ENCODE measurements at places on chromosomes 7 and 10.

- H3K27me3 ChIP-seq: no peaks in the 10 kb centered on the region
- no peak overlapping the region for H3K4me3 ChIP-seq
These were observed 79.5 kb downstream of the EZH2 start for GRCh38 chr7:148804343-148805235.

- H3K4me3 ChIP-seq: no peak overlapping the region
- H3K27me3 ChIP-seq: no peaks in the 10 kb centered on the region
- no peak for DNase-seq
- H3K4me1 ChIP-seq: no peaks in the 10 kb centered on the region
These were observed 68.5 kb downstream of the MICU1 start for GRCh38 chr10:72557362-72557761.

DNA sequence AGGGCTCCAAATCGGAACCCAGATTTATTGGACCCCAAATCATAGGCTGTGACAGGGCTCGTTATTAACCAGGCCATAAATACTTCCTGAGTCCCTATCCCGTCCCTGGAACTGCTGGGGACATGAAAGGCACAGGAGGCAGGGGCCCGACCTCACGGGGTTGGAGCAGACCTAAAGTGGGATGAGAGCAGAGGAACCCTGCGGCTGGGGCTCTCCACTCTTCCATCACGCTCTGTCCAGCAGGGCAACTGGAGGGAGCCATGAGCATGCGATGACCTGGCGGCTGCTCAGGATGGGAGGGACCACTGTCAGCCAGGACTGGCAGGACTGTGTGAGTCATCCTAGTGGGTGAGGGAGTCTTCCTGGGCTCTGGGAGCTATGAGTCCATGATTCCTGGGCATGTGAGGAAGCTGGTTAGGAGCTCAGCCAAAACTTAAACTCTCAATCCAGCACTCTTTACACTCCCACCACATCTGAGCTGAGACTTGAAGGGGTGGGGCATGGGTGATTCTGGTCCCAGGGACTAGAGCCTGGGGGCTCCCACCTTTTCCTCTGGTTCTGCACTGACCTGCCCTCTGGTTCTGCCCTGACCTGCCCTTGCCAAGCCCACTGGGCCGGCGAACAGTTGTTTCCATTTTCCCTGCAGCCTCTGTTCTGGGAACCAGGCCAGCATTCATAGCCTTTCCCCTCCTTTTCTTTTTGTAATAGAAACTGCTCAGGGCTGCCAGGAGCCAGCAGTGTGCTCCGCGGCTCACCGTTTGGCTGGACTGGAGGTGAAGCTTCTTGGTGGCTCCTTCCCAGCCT is 47.1 kb downstream of the SYPL1 start:
- H3K36me3 ChIP-seq: no peaks in the 10 kb centered on the region
- peak; percentile 79 for DNase-seq
- peak overlapping the region; percentile 90 for H3K27ac ChIP-seq
- H3K4me3 ChIP-seq: peak overlapping the region; percentile 14
- H3K4me1 ChIP-seq: peaks cover 32% of the 10 kb centered on the region

DNA sequence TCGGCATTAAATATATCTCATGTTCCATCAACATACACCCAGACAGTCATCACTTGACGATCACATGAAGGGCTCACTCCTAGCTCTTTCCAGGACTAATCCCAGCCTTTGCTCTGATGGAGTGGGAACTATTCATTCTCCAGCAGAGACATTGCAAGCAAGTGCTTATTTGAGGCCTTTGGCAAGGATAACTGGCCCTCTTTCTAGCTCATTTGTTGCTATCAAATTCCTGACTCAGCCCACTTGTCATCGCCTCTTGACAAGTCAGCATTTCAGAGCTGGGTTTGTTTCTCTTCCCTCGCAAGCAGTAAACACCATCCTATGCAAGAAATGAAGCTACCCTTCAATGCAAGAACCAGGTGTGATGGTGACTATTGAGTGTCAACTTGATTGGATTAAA is 1165.7 kb upstream of the AUTS2 start:
- H3K36me3 ChIP-seq: no peaks in the 10 kb centered on the region
- H3K27ac ChIP-seq: no peak overlapping the region
- no peak overlapping the region for H3K4me3 ChIP-seq
- DNase-seq: no peak

- H3K4me3 ChIP-seq: no peak overlapping the region
- H3K27me3 ChIP-seq: no peaks in the 10 kb centered on the region
- peaks cover 24% of the 10 kb centered on the region for H3K4me1 ChIP-seq
- DNase-seq: no peak
- H3K27ac ChIP-seq: peak overlapping the region; percentile 91
These were observed 41.6 kb upstream of the FAM20C start for GRCh38 chr7:150811-151221.

DNA sequence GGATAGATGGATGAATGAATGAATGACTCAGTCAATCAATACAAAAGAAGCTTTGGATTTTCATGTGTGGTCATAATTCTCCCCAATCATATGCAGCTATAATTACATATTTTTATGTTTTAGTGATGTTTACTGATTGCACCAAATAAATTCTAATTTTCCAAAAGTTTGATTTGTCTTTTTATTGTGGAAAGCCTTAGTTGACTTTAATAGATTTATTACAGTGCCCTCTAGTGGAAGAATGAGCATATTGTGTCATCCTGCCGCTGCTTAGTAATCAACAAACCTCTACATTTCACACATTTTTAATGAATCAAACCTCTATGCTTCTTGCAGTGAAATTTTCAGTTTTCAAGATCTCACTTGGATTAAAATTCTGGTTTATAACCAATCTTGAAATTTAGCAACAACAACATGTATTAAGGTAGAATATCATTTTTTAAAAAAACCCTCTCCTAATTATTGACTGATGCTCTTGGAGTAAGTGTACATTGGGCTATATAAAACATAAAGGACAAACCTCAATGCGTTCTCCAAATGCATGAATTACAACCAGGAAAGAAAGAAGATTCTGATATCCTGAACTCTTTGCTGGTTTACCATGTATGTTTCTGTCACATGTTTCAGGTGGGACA is 55.6 kb upstream of the PNLIP start:
- no peak overlapping the region for H3K27ac ChIP-seq
- H3K27me3 ChIP-seq: peaks cover 5% of the 10 kb centered on the region
- H3K4me3 ChIP-seq: no peak overlapping the region

DNA sequence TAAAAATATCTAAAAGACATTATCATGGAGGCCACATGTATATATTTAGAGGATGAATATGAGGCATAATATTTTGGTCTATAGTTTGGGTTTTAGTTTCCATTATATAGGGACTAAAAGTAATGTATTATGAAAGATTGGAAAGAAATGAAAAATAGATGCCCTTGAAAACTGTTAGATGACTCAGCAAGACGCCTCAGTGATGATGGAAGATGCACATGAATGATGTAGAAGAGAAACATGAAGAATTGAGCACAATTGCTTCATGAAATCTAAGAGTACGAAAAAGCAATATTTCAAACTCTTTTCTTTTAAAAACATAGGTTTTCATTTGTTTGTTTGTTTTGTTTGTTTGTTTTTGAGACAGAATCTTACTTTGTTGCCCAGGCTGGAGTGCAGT is 89.8 kb downstream of the ARL4A start:
- no peak overlapping the region for H3K27ac ChIP-seq
- H3K36me3 ChIP-seq: no peaks in the 10 kb centered on the region
- no peaks in the 10 kb centered on the region for H3K27me3 ChIP-seq
- H3K4me1 ChIP-seq: no peaks in the 10 kb centered on the region
- no peak overlapping the region for H3K4me3 ChIP-seq

DNA sequence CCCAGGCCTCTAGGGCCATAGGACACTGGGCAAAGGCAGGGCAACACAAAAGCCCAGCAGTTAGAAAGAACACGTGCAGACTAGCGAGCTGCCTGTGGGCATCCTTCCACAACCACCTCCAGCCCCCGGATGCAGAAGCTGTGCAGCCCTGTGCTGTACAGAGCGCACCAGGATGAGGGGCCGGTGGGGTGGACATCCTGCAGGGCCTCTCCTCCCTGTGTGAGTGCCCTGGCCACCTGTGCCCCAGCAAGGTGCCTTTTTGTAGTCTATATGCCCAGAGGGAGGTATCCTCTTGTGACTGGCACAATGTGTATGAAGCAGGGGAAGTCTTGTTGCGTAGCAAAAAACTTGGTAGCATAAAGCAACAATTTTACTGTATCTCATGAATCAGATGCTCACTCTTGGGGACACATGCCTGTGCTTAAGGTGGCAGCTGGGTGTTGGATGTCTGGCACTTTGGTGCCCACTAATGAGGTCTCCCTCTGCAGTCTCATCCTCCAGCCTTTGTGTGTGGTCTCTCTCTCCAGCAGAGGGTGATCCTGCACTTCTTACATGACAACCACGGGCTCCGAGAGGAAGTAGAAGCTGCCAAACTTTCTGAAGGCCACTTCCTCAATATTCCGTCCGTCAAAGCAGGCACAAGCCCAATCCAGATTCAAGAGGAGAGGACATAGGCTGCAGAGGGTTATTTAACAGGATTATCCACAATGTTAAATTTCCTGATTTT is 8.7 kb downstream of the NCAPG2 start:
- no peak overlapping the region for H3K4me3 ChIP-seq
- peak; percentile 74 for DNase-seq
- no peaks in the 10 kb centered on the region for H3K27me3 ChIP-seq
- no peaks in the 10 kb centered on the region for H3K4me1 ChIP-seq
- no peak overlapping the region for H3K27ac ChIP-seq
- no peaks in the 10 kb centered on the region for H3K36me3 ChIP-seq

- H3K27me3 ChIP-seq: no peaks in the 10 kb centered on the region
- H3K4me3 ChIP-seq: no peak overlapping the region
- H3K36me3 ChIP-seq: no peaks in the 10 kb centered on the region
- DNase-seq: no peak
- H3K4me1 ChIP-seq: peaks cover 73% of the 10 kb centered on the region
- peak overlapping the region; percentile 90 for H3K27ac ChIP-seq
These were observed 18.8 kb downstream of the SORBS1 start for GRCh38 chr10:95542330-95542729.

DNA sequence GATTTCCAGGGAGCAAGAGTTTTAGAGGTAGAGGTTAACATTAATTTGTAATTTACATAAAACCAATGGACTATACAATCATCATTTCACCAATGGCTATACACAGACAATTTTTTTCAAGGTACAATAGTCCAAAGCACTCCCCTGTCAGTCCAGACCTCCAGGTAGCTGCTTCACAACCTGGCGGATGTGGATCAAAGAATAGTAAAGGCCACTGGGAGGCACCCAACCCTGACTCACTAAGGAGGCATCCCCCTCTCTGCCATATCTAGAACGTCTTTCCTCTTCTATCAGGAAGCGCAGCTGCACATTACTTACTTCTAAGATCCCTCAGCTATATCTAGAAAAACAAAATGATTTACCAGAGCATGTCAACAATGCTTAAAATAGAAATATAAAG is 217.7 kb upstream of the AOAH start:
- no peak overlapping the region for H3K27ac ChIP-seq
- no peaks in the 10 kb centered on the region for H3K36me3 ChIP-seq
- DNase-seq: no peak
- peaks cover 5% of the 10 kb centered on the region for H3K4me1 ChIP-seq
- H3K4me3 ChIP-seq: no peak overlapping the region

- peaks cover 37% of the 10 kb centered on the region for H3K4me1 ChIP-seq
- peak overlapping the region; percentile 99 for H3K27ac ChIP-seq
- peak overlapping the region; percentile 80 for H3K4me3 ChIP-seq
- H3K27me3 ChIP-seq: no peaks in the 10 kb centered on the region
- no peaks in the 10 kb centered on the region for H3K36me3 ChIP-seq
These were observed 1.6 kb downstream of the SEPHS1 start for GRCh38 chr10:13346283-13347042.

- H3K4me3 ChIP-seq: peak within 1 kb of the TSS; percentile 83
- H3K27me3 ChIP-seq: peaks cover 8% of the 10 kb centered on the region
- peak; percentile 75 for DNase-seq
- H3K27ac ChIP-seq: peak within 1 kb of the TSS; percentile 88
- no peaks in the 10 kb centered on the region for H3K36me3 ChIP-seq
These were observed at the start of gene DLG5 for GRCh38 chr10:77926566-77927401. Gene DLG5, minus strand, starts transcription at chr10:77926755. Its CDS starts 235 bp downstream, at chr10:77926520.

- no peak overlapping the region for H3K4me3 ChIP-seq
- DNase-seq: no peak
- H3K27me3 ChIP-seq: no peaks in the 10 kb centered on the region
These were observed 48.0 kb upstream of the MSRB2 start for GRCh38 chr10:23047201-23048050.

DNA sequence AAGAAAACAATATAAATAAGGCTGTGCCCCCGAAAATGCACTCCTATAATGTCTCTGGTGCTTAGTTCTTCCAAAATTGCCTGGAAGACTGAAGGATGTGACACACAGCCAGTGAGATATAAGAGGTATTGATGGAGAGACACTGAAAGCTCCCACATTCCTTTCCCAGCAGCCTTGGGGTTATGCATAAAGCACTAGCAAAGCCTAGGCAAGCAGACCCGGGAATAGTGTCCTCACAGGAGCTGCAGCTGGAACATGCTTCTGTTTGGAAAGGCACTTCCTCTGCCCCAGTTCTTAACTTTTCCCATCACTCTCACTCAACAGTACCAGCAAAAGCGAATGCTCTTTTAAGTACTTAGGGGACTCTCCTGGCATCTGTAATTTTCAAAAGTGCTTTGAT is 178.0 kb downstream of the AMPH start:
- DNase-seq: no peak
- H3K36me3 ChIP-seq: no peaks in the 10 kb centered on the region
- H3K27me3 ChIP-seq: no peaks in the 10 kb centered on the region
- H3K4me1 ChIP-seq: no peaks in the 10 kb centered on the region
- no peak overlapping the region for H3K4me3 ChIP-seq

DNA sequence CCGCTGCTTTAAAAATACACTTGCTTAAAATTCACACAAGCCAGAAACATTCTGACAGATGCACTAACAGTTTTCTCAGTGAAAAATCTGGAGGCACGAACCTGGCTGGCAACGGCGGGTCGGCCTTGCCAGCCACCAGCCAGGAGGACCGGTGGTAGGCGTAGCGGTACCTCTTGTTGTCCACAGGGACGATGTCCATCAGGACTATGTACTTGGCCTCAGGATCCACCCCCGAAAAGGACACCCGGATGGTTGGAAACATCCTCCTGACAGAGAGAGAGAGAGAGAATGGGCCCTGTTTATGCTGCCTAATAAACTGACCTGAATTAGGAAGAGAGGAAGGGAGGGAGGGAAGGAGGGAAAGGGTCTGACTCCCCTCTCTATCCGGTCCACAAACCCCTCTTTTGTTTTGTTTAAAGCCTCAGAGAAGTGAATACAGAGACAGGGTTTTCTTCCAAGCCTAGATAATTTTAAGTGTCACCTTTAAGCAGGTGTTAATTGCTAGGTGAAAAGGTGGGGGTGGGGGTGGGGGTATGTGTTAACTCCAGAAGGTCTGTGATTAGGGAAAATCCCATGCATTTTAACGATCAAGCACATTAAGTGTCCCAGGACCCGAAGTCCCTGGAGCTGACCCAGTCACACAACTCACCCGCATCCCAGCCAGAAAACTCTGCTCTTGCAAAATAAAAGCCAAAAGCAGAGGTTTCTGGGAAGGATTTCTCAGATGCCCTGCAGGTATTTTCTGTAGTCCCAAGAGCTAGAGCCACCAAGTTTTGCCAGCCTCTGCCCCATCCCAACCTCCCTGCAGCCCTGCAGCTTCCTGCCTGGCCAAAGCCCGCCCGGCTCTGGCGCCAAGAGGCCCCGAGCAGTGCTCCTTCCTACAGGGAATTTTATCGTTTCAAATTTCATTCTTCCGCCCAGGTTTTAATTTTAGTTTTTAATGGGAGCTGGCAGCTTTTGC is 5.0 kb downstream of the TBX20 start:
- no peaks in the 10 kb centered on the region for H3K36me3 ChIP-seq
- peaks cover 7% of the 10 kb centered on the region for H3K4me1 ChIP-seq
- no peak overlapping the region for H3K27ac ChIP-seq
- DNase-seq: no peak
- peaks cover 98% of the 10 kb centered on the region for H3K27me3 ChIP-seq

Data from transverse colon (tissue), 4 donors.